ENCODE measurements at places on chromosomes 2 and 18.

DNA sequence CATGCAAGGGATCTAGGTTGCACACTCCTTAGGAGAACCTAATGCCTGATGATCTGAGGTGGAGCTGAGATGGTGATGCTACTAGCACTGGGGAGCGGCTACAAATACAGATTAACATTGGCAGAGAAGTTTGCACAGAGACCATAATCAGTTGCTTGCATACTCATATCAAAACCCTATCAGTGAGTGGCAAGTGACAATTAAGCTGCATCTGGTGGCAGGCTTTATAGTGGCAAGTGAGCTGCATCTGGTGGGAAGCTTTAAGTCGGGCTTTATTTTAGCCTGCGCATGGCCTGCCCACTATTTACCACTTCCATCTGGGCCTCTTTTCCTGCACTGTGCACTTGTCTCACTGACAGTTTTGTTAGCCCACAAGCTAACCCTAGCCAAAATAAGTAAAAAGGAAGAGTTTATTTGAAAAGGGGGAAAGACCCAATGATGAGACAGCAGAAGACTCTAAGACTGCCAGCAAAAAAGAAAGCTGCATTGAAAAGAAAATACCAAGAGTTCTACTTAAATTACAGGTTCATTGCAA, 140.9 kb upstream of the B3GNT2 start:
- DNase-seq, result no peak

DNA sequence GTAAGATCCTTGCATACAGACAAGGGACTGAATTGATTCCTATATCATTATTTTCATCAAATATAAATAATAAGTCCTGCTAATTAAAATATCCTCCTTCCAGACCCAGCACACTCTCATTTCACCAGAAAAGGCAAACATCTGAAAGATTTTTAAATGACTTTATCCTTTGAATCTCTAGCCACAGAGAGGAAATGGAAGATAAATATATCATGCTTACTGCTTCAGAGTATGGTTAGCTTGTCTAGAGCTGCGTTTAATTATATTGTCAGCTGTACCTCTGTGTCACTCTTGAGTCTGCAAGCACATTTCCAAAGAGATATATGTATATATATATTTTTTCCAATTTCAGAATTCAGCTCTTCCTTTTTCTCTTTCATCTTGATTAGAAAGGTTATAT, 232.7 kb downstream of the TRIB2 start:
- no peak for DNase-seq

- no peak for DNase-seq
These were observed 1390.5 kb upstream of the ZEB2 start for GRCh38 chr2:145910416-145910815.

- no peak for DNase-seq
These were observed 40.8 kb downstream of the PROKR1 start for GRCh38 chr2:68684197-68684596.

GRCh38 chr2:1886405-1886992, 142.2 kb upstream of the PXDN start:
- peak; percentile 33 for DNase-seq

- DNase-seq, result peak; percentile 52
These were observed 2.5 kb upstream of the CNDP2 start for GRCh38 chr18:74493689-74494088.

- no peak for DNase-seq
These were observed 121.2 kb downstream of the CABYR start for GRCh38 chr18:24259869-24260641.

GRCh38 chr2:134201533-134201932, 52.3 kb upstream of the MGAT5 start:
- DNase-seq, result no peak

- DNase-seq, result no peak
These were observed 37.6 kb downstream of the ALPK2 start for GRCh38 chr18:58591286-58591685.

DNA sequence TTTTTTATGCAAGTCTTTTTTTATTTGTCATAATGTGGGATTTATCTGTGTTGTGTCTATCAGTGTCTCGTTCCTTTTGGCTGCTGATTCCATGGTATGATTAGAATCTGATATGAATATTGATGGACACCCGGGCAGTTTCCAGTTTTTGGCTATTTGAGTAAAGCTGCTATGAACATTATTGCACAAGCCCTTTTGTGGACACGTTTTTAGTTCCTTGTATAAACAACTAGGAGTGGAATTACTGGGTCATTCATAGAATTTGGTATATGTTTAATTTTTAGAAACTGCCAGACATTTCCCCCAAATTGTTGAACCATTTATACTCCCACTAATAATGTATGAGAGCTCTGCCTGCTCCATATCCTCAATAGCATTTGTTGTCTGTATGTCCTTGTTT, 26.6 kb downstream of the HK2 start:
- DNase-seq, result no peak

GRCh38 chr2:30577151-30577550, 130.1 kb downstream of the LCLAT1 start:
- DNase-seq, result no peak

- DNase-seq, result no peak
These were observed 467.0 kb upstream of the RAB12 start for GRCh38 chr18:8142131-8142711.

- DNase-seq, result no peak
These were observed 61.0 kb downstream of the PXDN start for GRCh38 chr2:1683297-1683696.

GRCh38 chr2:96923810-96924774, 54.2 kb upstream of the SEMA4C start:
- peak; percentile 63 for DNase-seq

- DNase-seq, result no peak
These were observed 152.2 kb downstream of the PID1 start for GRCh38 chr2:229118927-229119326.

DNA sequence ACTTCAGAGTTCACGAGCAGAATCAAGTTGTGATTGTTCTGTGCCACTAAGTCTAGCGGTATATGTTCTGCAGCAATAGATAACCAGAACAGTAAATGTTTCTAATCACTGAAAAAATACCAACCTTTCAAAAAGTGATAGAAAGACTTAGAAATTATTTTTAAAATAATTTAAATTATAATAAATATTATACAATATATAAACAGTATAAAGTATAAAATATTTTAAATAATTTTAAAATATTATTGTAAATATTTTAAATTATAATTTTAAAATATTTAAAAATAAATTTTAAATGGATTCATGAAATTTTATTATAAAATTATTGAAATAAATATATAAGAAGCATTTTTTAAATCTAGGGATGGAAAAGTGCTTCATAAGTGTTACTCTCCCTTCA, 126.3 kb upstream of the ID2 start:
- DNase-seq, result no peak

DNA sequence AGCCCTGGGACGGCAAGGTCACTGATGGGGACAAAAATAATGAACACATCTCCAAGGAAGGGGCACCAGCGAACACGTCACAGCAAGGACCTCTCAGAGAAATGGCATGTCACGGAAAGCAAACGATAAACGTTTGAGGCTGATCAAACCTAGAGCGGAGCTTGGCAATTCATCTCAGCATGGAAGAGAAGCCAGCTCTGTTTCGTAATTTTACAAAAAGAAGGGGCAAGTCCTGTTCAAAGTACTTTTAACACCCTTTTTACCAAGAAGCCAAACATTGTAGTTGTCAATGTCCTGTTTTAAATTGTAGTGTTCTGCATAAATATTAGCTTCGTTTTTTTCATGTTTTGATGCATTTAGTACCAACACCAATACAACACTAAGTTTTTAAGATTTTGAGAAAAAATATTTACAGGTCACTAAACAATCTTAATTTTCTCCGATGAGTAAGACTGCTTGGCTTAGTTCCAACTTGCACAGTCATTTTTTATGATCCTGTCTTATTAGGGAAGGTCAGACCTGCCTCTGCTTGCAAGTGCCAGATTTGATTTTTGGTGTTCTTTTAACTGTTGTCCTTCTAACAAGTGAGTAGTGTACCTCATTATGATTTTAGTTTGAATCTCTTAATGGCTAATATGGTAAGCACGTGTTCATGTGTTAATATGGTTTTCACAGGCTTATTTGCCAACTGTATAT, 818.5 kb upstream of the SALL3 start:
- no peak for DNase-seq

GRCh38 chr2:208266553-208266893, 468 bp downstream of the PIKFYVE start:
- no peak for DNase-seq

DNA sequence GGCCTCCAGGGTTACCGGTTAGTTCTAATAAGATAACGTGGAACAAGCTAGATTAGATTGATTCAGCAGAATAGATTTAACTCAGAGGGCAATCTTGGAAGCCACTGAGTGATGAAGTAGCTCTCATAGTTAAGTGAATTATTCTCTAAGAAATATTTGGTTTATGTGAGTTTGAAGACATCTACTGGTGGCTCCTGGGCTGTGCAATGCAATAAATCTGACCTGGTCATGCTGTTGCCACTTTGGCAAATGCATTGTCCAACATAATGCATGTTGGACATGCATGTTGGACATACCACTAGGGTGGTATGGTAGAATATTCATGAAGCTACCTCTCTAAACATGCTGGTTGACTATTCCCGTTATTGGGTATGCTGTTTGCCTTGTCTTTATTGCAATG, 493.7 kb upstream of the VRK2 start:
- no peak for DNase-seq

DNA sequence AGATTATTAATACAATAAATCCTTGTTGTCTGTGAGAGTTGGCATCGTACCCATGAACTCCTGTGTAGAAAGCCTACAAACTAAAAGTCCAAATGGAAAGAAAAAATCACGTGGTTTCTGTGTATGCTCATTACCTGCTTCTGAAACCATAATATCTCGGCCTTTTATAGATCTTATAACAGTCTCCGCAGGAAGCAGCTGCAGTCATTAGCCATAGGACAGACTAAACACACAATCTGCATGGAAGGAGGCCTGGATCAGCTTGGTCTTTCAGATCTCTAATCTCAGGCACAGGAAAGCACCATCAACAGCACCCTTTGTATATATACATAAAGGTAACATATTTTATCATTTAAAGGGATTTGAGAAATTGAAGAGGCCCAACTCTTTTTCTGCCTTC, 508.9 kb upstream of the TCF4 start:
- DNase-seq, result no peak

- DNase-seq, result no peak
These were observed 34.2 kb downstream of the PLCL1 start for GRCh38 chr2:197838579-197838978.

DNA sequence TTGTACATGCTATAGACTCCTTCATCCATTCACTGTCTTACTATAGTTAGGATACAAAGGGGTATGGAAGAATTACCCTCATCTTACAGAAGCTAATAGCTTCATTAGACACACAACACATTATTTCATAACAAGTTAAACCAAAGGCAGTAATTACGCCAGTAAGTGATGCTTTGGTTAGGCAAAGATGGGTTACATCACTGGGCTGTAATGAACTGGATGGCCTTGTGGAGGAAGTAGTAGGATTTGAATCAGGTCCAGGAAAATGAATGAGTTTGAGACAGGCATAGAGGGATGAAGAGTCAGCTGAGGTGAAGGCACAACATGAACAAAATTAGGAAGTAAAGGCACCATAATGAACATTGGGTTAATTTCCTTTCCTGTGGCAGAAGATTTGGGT, 80.1 kb downstream of the SOCS6 start:
- no peak for DNase-seq

DNA sequence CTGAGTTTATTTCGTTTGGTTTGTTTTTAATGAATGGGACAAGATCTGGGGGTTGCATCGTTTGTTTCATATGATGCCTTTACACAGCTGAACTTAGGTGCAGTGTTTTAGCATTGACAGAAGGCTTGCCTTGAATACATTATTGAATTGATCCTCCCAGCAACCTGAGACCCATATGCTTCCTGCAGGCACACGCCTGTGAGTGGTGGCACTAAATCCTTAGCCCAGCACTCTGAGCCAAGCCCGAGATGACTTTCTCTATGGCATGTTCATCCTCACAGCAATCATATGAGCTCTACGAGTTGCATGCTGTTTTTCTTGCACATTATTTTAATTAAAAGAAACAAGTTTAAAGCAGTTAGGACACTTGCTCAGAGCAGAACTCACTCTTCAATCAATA, 47.8 kb upstream of the AGAP1 start:
- DNase-seq, result no peak

- no peak for DNase-seq
These were observed 58.9 kb upstream of the NCOA1 start for GRCh38 chr2:24432121-24432520.

DNA sequence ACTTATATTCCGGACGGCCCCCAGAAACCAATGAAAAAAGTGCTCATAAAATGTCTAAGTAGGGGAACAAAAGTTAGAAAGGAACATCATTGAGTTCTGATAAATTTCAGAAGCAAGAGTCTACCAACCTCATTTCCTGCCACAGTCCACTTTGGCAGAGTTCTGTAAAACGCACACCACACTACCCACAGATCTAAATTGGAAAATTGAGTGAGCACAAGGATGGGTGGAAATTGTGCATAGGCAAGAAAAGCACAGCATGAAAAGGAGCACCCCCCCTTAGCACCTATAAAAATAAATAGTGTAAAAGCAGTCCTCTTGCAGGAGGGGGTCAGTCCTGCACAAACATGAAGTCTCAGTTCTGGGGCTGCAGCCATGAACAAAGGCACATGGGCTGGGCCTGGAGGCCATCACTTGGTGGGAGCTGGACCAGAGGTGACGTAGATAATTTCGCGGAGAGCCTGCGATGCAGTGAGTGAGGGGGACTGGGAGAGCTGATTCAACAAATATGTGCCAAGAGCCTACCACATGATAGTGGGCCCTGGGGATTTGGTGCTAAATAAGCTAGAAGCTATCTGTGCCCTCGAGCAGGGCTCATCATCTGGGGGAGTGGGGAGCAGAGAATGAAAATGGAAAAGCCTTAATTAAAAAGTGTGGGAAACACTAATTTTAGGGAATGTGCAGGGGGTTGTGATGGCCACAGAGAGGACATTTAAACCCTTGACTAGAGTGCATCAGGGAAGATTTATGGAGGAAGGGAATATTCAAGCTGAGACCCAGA, 48.9 kb upstream of the SPP2 start:
- DNase-seq, result peak; percentile 22

DNA sequence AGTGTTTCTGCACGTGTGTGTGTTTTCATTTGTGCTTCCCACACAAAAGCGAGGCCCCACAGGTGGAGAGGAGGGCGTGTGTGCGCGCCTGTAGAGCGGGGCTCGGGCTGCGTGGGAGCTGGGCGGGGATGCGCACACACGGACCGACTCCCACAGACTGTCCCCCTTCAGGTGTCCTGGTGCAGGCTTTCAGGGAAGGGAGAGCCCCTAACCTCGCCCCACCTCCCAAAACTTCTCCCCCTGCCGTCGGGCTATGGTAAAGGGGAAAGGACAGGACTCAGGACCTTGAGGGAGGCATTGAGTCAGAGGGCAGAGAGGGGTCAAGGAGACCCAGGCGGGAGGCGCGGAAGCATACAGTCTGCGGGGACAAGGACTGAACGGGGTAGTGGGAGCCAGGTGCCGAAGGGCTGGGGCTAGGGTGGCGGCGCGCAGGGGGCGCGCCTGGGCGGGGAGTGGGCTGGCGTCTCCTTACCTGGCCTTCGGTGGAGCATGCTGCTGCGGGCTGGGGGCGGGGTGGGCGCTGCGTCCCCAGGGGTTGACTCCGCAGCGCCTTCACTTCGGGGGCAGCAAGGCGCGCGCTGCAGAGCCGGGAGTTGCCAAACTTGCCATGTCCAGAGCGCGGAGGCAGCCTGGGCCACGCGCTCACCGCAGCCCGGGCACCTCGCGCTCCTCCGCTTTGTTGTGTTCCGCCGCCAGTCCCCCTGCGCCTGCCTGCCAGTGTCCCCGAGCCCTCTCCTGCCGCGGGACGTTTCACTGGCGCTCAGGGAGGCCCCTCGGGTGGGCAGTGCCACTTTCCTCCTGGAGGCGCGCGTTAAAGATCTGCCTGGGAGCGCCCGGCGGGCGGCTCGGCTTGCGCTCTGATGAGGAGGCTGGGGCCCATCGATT, 302.0 kb downstream of the NCKAP5 start:
- no peak for DNase-seq

GRCh38 chr2:17894556-17894955, 16.1 kb downstream of the KCNS3 start:
- no peak for DNase-seq

All from activated naive CD8-positive, alpha-beta T cell treated with anti-CD3 and anti-CD28 coated beads for 36 hours (primary cell).